ELR (cell line): ENCODE measurements at places on chromosomes 5 and 9.
A peak's percentile ranks its signal among the peaks of the same experiment; 100 is the strongest.

DNA sequence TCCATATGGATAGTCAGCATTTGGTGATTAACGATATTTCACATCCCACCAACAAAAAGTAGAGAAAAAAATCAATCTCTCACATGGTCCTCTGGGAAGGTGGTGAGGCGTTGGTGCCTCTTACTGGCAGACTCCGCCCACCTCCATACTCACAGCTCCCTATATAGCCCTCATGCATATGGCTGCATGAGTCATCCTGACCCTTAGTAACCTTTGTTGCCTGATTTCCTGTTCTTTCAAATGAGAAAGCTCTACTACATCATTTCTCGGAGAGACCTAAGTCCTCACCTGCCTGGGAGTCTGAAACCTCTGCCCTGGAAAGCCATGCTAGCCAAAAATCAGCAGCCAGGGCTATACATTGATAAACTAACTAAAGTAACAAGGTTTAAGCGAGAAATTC is 33.3 kb upstream of the ABCA1 start:
- peak; percentile 93 for DNase-seq

DNA sequence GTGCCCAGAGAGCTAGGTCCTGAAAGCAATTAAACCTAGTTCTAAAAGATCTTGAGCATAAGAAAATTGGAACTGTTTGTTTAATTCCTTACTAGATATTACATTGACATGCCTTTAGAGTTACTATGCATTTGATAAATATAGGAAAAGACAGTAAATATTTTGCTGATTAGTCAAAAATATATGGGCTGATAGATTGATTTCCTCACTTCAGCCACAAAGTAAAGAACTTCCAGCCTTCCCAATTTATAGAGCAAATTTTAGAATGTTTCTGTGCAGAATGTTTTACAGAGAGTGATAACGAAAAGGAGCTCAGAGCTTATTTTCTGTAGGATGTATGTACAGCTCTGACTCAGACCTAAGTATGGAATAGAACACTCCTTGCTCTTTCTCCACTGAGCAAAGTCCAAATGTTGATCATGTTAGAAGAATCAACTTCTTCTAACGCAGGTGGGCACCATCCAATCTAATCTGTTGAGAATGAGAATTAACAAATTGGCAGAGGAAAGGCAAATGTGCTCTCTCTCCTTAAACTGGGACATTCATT is 72.9 kb upstream of the PAM start:
- DNase-seq, result no peak

DNA sequence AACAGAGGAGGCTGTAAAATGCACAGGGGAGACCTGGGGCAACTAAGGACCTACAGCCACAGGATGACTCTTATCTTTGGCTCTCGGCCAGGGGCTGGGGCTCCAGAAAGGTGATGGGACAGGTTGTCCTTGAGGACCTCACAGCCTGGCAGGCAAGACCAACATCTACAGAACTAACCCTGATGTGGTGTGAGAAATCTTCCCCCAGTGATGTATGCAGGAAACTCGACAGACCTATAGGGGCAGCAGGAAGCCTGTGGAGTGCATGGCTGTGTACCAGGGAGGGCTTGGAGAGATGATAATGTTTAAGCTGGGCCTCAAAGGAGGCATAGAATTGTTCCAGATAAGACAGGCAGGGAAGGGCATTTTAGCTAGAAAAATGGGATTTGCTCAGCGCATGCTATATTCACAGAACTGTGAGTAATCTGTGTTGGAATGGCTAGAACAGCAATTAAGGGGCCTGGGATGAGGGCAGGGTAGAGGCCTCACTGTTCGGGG is 68.5 kb upstream of the SLC25A51 start:
- DNase-seq, result peak; percentile 42

- no peak for DNase-seq
Observed at GRCh38 chr9:6079386-6079785, 64.0 kb upstream of the RANBP6 start.

DNA sequence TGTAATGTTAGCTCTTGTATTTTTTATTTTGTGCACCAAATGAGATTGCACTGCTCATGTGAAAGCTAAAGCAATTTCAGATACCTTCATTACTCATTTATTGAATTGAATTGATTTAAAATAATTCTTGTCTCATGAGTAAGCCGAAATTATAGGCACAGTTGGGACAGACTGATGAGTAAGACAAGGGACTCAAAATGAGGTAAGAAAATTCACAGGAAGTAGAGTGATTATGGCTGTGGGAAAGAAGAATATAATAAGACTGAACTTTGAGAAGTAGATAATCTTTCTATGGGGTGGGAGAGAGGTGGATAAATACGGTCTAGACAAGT is 51.1 kb downstream of the NUDT12 start:
- DNase-seq, result peak; percentile 89

GRCh38 chr5:173812811-173813550 is 75.2 kb upstream of the CPEB4 start:
- DNase-seq, result peak; percentile 16

GRCh38 chr9:7974335-7974960 is 174.9 kb upstream of the DMAC1 start:
- DNase-seq, result no peak

- DNase-seq, result no peak
Observed at GRCh38 chr9:72390907-72391306, 25.9 kb upstream of the ZFAND5 start.

DNA sequence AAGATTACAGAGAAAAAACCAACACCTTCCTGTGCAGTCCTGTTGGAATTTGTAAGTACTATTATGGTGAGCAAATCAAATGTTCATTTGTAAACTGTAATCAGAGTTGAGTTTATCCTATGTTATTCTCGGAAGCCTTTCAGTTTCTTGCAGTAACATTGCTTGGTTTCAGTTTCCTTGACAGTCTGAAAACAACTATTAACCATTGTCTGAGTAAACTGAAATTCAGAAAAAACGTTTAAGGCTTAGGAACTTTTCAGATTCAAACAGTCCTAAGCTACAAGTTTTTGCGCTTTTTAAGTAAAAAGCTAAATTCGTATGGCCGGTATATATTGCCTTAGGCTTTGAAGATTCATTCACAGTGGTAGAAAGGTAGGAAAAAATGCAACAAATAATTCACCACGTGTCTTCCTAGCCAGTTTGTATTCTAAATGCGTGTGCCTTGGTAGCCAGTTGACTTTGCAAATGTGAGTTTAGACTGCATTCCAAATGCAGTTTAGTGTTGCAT is 2.5 kb downstream of the GPBP1 start:
- DNase-seq, result peak; percentile 55

DNA sequence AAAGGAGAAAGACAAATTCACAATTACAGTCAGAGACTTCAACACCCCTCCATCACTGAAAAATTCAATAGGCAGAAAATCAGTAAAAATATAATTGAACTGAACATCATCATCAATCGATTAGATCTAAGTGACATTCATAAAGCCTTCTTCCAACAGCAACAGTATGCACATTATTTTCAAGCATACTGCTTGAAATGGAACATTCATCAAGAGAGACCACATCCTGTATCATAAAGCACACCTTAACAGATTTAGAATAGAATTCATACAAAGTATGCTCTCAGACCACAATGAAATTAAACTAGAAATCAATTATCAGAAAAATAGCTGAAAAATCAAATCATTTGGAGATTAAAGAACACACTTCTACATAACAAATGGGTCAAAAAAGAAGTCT is 39.1 kb downstream of the ERMP1 start:
- DNase-seq, result no peak

DNA sequence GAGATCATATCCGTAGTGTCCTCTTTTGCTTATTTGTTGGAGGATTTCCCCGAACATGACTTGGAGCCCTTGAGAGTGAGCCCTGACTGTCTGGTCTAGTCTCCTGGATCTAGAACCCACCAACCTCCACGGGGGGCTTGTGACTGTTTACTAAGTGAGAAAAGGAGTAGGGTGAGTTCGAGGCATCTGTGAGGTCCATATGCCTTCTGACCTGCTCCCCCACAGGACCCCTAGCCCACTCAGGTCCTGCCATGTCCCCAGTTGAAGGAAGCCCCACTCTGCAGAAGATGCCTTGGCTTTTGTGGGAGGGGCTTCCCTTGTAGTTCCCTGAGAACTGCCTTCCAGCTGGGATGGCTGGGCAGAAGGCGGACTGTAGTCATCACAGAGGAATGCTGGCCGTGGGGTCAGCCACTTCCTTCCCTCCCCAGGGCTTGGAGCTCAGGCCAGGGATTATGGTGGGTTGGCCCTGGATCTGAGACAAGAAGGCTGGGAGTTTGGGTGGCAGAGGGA is 7.0 kb upstream of the IRF1 start:
- DNase-seq, result peak; percentile 97

DNA sequence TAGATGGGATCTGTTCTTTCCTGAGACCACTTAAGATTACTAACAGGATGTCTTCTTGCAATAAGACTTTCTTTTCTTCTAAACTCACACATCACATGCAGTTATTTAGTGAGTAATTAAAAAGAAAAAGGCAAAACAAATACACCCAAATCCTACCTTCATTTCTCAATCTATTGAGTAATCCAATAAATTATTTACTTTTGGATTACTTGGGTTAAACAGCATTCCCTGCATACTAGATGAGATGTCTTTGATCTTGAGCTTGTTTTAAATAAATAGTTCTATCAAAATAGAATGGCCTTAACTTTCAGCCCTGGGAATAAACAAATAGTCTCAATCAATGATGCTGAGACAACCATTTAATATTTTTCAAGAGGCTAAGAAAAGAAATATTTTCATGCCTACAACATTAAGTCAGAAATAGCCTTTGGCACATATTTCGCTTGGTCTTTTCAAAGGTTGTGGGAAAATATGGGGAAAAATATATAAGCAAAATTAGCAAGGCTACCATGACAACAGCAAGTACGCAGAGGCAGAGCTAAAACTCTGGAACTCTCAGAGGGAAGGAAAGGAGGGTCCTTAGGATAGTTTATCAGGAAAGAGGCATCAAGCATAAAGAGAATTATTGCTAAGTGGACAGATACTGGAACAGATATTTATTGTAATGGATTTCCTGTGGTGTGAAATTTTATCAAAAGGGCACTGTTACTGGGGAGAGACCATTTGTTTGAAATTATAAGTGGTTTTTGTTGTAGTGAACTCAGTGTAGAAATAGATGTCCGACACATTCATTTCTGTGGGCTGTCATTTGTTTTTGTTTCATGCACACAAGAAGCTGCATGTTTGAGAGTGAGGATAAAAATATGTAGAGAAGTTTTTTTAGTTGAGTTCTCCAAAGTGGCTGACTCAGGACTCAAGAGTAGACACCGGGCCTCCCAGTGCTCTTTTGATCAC is 70.2 kb upstream of the CDH6 start:
- no peak for DNase-seq

DNA sequence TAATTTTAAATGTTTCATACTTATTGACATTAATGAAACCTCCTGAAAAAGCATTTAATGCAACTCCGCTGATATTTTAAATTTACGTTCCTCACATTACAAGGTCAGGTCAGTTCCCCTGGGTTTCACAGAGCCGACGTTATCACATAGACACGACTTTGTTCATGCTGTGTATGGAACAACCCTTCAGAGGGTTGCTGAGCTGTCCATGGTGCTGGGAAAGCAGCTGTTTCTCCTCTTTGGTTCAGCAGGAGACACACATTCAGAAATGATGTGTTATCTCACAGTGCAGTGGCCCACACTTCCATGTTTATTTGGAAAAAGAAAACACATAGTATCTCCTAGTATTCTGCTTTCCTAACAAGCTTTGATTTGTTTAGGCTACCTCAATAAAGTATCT is 53.5 kb downstream of the PPP2R2B start:
- DNase-seq, result peak; percentile 32

- DNase-seq, result no peak
Observed at GRCh38 chr5:55143624-55144023, 16.3 kb upstream of the GPX8 start.

DNA sequence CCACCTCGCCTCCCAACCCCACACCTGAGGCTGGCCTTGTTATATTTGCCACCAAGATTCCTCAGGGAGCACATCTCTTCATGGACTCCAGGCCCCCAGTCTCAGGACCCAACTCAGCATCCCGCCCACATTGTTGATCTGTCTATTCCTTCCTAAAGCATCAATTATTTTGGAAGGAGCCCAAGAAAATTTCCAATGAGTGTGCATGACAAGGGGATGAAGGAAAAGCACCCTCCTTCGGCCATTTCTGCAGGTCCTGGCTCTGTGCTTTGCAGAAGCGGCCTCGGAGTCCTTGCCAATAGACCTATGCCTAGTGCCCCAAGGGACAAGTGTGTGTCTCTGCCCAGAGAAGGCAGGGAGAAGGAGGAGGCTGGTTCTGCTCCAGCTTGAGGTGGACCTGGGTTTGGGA is 273.2 kb downstream of the GADD45G start:
- no peak for DNase-seq

- DNase-seq, result peak; percentile 59
Observed at GRCh38 chr5:107812570-107813141, 141.9 kb upstream of the EFNA5 start.

DNA sequence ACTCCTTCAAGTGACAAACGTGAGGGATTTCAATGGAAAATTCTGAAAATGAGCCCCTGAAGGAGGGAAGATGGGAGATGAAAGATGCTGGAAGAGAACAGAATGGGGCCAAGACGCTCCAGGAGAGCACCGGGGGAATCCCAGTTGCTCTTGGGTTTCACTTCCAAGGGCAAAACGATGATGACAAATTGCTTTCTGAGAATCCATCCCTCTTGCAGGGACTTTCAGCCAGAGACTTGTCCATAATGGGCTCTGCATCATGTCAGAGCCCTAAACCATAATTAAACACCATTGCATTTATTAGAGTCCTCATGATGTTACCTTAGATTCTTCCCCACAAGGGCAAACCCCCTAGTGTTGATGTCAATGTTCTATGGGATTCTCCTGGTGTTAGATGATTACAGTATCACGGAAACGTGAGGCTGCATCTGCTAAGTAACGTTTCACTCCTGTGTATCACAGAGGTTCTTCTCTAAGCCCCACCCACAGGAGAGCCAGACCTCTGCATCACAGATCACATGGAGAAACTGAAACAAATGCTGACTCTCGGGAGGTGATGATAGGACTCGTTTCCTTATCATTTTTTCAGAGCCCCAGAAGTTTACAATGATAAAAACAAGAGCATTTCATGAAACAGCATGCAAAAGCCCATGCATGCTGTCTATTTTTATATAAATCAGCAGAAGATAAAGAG is 114.4 kb downstream of the TENT4A start:
- no peak for DNase-seq

DNA sequence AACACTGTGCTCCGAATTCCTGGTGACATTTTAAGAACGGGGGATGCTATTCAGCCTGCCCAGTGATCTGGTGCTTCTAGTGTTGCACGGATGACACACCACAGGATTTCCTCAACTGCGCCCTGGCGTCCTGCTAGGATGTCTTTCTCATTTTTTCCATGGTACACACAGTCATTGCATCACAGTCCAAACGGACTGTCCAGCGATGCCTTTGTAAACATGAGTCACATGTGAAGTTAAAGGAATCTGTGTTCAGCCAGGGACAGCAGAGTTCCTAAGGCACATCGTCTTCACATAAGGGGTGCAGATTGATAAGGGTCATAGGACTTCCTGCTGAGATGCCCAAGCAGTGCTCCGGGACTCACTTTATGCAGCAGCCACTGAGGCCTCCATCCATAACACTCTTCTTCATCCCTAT is 9.3 kb upstream of the PTPN3 start:
- DNase-seq, result peak; percentile 73

GRCh38 chr5:77400645-77401044 is 91.5 kb downstream of the WDR41 start:
- DNase-seq, result no peak

- no peak for DNase-seq
Observed at GRCh38 chr5:40991981-40992559, 79.1 kb downstream of the MROH2B start.
